Thymus (tissue), 14 donors: ENCODE measurements at places on chromosomes 7 and 10.

GRCh38 chr10:124539935-124540641 is 78.5 kb downstream of the LHPP start:
- peak; percentile 53 for DNase-seq

- no peak for DNase-seq
Measured at GRCh38 chr7:31828520-31828919, 141.5 kb downstream of the PPP1R17 start.

DNA sequence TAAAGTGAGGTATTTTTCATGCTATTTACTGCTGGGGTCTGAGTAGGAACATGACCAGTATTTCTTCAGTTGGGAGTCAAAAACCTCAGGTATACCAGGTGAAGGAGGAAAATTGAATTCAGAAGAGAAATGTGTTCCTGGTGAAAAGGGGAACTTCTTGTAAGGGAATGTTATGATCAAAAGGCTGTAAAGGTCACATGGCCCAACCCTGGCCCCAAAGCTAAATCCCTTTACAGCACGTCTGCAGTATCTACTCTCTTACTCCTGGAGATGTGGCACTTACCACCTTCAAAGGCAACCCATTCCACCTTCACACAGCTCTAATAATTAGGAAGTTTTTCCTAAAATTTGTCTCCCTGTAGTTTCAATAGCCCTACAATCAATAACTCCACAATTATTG is 15.2 kb downstream of the PIK3AP1 start:
- DNase-seq: no peak

GRCh38 chr10:53361281-53361680 is 588.7 kb upstream of the MBL2 start:
- DNase-seq: no peak

DNA sequence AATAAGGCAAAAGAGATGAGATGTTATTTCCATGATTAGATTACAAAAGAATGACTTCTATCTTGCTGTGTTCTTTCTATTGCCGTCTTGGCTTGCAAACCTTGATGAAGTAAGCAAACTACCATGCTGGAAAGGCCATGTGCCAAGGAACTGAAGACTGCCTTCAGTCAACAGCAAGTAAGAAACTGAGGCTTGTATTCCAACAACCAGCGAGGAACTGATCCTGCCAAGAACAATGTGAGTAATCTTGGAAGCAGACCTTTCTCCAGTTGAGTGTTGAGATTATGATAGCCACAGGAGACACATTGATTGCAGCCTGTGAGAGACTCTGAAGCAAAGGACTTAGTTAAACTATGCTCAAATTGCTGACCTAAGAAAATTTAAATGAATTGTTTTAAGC is 164.6 kb upstream of the GRM3 start:
- DNase-seq: no peak

DNA sequence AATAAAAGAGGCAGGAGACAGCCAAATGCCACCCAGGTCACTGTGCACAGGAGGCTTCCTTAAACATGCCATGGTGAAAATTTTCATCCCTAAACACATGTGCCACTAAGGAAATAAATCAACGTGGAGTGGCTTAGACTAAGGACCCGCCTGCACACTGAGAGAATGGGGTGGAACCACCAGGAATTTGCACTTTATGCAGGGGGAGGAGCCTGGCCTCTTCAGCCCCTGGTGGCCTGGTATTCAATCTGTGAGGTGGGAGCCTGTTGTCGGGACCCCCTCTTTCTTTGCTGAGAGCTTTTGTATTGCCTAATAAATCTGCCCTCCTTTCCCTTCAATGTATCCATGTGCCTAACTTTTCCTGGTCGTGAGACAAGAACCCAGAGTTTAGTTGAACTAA is 204.6 kb upstream of the NRP1 start:
- DNase-seq: no peak

DNA sequence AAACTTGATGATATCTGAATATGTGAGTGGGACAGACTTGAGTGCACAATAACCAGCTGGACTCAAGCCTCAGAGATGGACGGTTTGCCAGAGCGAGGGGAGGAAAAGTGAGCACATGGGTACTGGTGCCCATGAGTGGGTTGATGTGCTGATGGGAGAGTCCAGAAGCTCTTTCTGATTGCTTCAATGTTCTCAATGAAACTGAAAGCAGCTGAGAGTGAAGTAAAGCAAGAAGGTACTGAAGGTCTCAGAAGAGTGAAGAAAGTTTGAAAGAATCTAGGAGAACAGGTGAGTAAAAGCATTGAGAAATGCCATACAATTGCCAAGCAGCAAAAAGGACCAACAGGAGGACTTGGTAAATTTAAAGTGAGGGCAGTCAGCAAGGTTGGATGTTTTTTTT is 28.6 kb downstream of the CTTNBP2 start:
- no peak for DNase-seq

GRCh38 chr7:87590578-87590977 is 10.1 kb downstream of the ABCB1 start:
- no peak for DNase-seq

- no peak for DNase-seq
Measured at GRCh38 chr10:115963848-115964247, 309.2 kb downstream of the GFRA1 start.

DNA sequence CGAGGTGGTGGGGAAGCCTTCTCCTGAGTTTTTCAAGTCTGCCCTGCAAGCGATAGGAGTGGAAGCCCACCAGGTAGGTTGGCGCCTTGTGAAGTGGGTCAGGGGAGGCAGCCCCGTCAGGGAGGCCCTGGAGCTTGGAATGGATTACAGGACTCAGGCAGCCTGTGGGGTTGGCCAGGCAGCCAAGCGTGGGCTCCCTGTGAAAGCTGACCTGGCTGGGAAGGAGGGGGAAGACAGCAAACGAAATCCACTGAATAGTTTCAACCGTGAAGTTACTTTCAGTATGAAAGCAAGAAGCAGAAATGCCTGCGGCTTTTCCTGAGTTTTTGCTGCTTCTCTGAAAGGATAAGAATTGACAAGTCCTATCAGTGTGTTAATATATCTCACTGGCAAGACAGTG is 36.4 kb downstream of the LHPP start:
- no peak for DNase-seq

DNA sequence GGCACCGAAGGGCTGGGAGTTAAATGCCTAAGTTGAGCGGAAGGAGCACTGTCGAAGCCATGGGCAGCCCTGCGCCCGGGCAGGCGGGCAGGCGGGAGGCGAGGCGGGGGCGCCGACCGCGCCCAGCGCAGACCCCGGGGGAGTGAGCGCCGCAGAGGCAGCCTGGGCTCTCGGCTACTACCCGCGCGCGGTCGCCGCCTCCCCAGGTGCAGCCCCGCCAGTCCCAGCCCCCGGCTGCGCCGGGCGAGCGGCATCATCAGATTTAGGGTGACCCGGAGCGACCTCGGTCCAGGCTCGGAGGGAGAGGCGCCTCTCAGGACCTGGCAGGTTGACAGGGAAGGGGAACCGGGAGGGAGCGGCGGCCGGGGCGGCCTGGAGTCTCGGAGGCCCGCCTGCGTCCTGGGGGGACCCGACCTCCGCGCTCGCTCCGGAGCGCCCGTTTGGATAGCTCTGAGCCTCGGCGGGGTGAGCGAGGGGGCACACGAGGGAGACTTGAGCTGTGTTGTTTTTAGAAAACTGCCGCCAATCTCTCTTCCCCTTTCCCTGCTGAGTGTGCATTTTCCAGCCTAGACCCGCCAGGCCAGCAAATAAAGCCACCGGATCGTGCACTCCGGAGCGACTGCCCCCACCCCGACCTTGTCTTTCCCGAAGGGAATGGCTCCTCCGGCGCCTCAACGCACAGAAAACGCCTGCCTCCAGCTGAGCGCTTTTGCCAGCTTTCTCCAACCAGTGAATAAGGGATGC is 2.3 kb upstream of the NRP1 start:
- DNase-seq: peak; percentile 20

DNA sequence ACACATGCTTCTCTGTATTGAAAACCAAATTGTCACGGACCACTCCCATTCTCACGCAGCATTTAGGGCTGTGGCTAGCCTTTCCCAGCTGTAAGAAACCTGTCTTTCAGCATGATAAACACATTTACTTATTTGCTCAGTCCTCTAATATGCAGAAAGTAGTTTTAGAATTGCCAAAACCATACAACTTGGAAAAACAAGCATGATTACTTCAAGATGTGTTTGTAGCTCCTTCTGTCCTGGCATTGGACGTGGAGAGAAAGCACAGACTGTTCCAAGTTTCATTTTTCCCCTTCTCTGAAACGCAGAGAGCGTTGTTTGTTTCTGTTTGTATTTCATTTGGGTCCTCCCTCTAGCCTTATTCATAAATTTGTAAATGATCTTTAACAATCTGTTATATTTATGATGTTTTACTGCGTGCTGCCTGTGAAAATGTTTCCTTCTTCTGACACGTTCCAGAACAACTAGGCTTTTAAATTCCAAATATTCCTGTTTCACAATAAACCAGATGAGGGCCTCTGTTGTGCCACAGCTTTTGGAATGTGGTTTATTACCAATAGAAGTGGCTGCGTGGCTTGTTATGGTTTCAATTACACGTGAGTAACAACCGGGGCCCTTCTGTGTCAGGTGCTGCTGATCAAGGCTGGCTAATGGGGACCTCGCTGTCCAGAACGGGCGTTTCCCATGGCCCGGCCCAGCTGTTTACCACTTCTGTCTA is 26.1 kb downstream of the MNX1 start:
- no peak for DNase-seq

DNA sequence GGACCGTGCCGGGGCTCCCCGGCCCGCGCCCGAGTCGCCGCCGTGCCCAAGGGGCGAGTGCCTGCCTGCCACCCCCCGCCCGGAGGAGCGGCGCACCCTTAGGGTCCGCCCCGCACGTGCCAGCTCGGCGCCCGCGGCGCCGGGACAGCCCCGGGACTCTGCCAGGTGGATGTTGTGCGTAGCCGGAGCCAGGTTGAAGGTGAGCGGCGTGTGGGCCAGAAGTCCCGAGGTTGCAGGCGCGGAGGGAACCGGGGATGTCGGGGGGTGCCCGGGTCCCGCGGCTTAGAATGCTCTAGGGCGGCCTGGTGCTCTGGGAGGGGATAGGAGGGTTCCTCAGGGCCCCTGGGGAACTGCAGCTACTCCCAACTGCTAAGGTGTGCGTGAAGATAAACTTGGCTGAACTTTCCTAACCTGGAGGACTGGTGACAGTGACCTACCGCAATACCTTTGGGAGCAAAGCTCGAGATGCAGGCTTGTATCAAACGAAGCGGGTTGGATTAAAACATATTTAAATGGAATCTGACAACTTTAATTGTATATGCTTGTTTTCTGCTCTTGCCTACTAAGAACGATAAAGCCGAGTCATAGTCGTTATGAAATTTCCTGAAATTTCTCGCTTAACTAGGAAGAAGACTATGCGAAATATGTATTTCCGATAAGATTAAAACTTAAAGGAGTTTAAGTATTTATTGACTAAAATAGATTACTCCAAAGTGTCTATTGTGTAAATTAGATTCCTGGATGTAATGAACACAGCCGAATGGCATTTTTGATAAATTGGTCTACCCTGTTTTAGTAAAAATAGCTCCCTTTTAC is at the start of gene CUX1:
TSS of gene CUX1 (plus strand) at position 156 of the 816 bp plus-strand sequence. CDS start at position 170, 14 bp downstream.
- no peak for DNase-seq

GRCh38 chr10:97882142-97883091 is 32.8 kb downstream of the GOLGA7B start:
- no peak for DNase-seq

DNA sequence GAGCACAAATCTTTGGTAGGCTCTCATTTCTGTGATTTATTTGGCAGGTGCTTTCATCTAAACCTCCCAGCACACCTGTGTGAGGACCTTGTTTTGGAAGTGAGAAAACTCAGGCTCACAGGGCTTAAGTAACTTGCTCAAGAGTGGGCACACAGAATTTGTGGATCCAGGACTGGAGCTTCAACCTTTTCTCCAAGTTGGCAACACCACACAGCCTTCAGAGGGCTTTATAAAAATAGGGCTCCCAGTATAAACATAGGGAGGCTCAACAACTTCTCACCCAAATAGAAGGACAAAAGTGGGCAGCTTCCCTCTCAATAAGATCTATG is 182.2 kb upstream of the NEBL start:
- DNase-seq: no peak

DNA sequence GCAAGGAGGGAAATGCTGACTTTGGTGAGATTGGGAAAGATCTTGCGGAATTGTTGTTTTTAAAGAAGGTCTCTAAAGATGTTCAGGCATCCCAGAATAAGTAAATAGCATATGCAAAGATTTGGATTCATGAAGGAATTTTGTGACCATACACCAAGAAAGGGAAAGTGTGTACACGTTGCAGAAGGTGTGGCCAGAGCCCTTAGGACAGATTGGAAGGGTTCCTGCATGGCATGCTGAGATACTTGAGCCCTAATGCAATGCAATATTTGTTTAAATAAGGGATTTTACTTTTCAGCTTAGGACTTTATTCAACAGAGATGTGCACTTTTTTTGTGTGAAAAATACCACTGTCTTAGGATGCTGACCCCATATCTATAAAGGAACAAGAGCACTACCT is 219.5 kb upstream of the INHBA start:
- DNase-seq: no peak

DNA sequence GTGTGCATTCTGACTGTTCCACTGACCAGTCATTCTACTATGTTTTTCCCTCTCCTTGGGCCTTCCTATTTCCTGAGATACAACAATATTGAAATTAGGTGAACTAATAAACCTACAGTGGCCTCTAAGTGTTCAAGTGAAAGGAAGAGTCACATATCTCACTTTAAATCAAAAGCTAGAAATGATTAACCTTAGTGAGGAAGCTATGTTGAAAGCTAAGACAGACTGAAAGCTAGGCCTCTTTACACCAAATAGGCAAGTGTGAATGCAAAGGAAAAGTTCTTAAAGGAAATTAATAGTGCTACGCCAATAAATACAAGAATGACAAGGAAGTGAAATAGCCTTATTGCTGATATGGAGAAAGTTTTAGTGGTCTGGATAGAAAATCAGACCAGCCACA is 5.7 kb upstream of the DYNC1I1 start:
- DNase-seq: no peak

- DNase-seq: no peak
Measured at GRCh38 chr10:69516796-69517195, 56.4 kb downstream of the NEUROG3 start.

DNA sequence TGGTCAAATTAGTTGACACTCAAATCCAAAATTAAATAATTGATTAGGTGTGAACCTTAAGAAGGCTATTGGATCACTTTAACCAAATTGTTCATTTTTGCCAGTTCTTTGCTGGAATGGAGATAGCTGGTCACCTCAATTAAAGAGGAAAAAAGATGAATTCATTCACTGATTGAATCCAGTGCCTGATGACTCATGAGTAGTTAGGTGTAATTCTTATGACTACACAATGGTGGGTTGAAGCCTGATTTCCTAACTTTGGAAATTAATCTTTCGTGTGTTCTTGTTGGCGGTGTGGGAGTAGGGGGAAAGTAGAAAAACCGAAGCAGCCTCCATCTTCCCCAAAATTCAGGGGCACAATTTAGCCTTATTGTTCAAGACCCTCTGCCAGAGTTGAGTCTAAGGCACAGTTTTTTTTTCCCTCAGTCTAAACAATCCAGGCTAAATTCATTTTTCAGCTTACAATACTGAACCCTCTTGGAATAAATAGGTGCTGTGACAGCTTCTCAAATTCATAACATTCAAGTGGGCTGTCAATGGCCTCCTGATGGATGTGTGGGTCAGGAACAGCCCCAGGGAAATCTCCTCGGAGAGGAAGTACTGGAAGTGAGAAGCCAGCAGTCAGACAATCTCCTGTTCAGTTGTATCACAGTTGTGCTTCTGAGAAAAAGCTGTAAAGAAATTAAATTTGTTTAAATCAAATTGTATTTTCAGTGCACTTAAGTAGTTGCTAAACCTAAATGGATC is 356.6 kb downstream of the BBS9 start:
- no peak for DNase-seq

GRCh38 chr7:77831481-77831880 is 32.9 kb downstream of the PHTF2 start:
- DNase-seq: no peak
